ENCODE measurements at places on chromosomes 3 and 15. TPM values are rescaled to one million over a fixed set of nuclear protein-coding genes. Genes with fewer than 3 reads are reported as not detected.
A peak's percentile ranks its signal among the peaks of the same experiment; 100 is the strongest.

- DNase-seq = no peak
Measured at GRCh38 chr3:49967291-49967690, 27.3 kb downstream of the RBM6 start.

- peak; percentile 10 for DNase-seq
Measured at GRCh38 chr3:11720917-11721411, 77.2 kb upstream of the VGLL4 start.

CCDC32 gene
- 16.7 TPM for total RNA-seq

DNA sequence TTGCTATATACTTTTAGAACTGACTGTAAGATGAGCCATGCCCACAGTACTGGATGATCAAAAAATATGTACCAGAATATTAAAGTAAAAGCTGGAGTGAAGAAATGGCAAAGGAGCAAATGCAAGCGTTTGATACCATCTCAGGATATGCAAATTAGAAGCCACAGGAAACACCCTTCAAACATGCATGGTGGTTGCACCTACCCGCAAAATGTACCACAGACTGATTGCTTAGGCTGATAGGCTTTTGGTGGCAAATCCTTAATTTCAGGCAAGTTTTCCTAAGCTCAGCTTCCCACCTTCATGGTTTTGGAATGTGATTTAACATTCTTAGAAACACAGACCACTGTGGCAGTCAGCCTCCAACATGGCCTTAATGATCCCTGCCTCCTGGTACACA, 149.0 kb downstream of the PDZRN3 start:
- DNase-seq = no peak

DNA sequence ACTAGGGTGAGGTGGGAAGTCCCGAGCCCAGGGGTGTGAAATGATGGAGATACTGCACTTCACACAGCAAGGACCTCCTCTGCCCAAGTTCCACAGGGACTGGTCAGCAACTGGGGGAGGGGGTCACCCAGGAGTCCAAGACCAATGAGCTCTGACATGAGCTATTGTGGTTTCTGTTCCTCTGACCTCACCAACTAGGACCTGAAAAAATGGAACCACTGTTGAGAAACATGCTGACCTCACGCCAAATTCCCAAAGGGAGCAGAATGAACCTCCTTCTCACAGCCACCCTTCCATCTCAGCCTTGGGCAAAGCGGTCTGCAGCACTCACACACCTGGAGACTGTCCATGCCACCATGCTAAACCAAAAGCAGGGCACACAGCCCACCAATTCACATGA, 69.3 kb downstream of the LRIG1 start:
- DNase-seq = peak; percentile 72

MESP2 gene
- 0.32 TPM for total RNA-seq

TMCO5A gene
- not detected for total RNA-seq

DNA sequence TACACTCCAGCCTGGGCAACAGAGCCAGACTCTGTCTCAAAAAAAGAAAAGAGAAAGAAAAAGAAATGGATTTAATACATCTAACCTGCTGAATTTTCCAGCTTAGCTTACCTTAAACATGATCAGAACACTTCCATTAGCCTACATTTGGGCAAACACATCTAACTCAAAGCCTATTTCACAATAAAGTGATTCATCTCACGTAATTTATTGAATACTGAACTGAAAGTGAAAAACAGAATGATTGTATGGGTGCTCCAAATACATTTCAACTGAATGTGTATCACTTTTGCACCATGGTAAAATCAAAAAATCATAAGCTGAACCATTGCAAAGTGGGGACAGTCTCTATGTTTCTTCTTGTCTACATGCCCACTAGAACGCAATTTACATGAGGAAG, 9.0 kb downstream of the PIK3R4 start:
- no peak for DNase-seq

GRCh38 chr3:32077260-32078084, 28.9 kb upstream of the GPD1L start:
- DNase-seq = peak; percentile 21

Measured in cardiac muscle cell (in vitro differentiated cells and primary cell).